Trophoblast cell (in vitro differentiated cells and primary cell): ENCODE measurements at places on chromosomes 1 and 21.

DNA sequence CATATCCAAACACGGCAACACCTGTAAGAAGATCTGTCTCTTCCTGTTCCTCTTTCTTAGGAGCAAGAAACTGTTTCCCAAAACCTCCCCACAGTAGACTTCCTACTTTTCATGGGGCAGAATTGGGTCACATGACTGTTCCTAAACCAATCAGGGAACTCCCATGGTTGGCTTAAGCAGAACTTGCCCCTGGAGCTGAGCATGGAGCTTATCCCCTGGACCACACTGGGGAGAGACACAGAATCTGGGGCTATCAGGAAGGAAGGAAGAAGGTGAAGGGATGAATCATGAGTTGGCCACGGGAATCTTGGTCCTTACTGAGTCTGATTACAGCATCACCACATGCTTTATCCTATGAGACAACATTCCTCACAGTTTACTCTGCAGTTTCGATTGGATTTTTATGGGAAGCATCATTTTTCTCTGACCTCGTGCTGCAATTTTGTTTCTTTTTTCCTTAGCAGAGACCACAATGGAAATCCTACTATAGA is 81.8 kb downstream of the CDC7 start:
- peak; percentile 29 for DNase-seq

DNA sequence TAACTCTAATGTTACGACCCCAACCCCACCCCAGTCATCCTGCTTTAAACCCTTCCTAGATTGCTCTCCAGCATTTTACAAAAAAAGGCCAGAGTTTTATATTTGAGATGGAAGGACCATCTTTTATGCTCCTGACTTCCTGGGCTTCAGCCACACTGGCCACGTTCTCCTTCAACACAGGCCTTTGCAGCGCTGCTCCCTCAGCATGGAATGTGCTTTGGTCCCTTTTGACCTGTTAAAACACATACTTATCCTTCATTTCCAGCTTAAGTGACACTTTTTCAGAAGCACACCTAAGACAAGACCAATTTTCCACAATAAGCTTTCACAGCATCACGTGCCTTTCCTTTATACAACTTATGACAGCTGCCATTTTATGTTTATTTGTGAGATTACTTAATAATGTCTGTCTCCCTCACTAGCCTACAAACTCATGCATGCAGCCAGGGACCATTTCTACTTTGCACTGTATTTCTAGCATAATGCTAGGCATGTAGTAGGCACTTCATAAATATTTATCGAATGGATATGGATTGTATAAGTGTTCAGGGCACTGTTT is 34.5 kb downstream of the LHX9 start:
- no peak for DNase-seq

GRCh38 chr1:207649210-207649753 is 4.3 kb downstream of the CR1L start:
- DNase-seq, result no peak

DNA sequence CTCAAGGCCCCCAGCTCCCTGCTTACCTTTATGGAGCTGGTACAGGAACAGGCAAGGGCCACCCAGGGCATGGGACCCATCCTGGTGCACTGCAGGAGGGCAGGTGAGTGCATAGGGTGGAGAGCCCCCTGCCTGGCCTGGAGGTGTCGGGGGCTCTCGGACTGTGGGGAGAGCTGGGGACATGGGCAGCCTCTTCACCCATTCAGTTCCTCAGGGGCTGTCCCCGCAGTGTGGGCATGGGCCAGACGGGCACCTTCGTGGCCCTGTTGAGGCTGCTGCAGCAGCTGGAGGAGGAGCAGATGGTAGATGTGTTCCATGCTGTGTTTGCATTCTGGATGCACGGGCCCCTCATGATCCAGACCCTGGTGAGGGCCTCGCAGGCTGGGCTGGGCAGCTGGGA is 7.3 kb upstream of the LGR6 start:
- no peak for DNase-seq

DNA sequence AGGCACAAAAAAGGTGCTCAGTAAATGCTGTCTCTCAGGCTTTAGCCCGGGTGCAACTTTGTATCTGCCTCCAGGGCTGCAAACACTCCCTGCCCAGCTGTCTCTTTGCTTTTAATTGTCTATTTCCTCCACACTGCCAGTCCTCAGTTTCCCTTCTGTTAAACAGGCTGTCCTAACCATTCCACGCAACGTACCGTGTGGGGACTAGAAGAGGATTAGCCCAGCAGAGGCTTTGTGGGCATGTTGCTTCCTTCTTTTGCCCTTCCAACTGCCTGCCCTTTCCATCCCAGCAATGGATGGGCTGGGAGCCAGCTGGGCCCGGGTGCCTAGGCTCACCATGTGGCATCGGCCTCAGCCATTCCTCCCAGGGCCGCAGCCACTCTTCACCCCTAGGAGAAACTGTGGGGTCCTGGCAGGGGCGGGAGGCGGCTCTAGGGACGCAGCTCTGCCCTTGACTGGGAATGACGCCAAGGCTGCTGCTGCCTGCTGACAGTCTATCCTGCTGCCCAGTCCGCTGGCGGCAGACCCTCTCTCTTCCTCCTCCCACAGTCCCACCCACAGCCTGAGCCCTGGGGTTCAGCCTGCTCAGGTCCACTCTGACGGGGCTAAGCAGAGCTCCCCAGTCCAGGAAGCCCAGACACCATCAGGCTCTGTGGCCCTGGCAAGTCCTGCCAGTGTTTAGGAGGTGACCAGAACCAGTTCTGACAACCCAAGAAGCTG is 40.6 kb upstream of the LRP8 start:
- DNase-seq, result no peak
